ENCODE measurements at places on chromosomes 3 and 15.

DNA sequence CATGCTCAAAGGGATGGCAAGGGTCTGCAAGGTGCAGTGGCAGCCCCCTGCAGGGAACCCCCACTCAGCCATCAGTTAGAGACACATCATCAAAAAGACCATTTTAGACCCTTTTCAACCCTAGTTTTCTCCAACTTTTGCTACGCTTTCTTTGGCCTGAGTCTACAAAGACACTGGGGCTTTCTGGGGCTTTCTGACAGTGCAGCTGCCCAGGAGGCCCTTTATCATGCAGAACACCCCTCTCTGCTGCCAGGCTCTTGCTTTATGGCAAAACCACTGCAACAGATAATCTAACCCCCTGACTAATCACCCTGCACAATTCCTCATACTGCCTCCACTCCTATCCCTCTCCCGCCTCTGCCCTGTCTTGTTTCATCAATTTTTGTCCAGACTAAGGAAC is 2.4 kb downstream of the NMNAT3 start:
- no peak for DNase-seq

DNA sequence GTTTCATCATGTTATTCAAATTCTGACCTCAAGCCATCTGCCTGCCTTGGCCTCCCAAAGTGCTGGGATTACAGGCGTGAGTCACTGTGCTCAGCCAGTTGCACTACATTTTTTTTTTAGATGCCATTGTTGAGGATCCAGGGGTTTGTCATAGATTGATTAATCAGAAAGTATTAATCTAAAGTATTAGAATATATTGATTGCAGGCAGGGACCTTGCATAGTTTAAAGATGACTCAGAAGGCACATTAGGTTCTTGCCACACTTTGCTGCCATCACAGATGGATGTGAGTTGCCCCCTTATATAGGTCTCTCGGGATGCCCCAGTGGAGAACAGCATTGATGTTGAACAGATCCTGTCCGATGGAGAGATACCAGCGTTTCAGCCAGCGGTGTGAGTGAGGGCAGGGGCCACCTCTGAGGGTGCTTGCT is 41.1 kb downstream of the IGF1R start:
- DNase-seq, result no peak

- DNase-seq, result no peak
Measured at GRCh38 chr15:55912982-55913381, 80.4 kb downstream of the NEDD4 start.

DNA sequence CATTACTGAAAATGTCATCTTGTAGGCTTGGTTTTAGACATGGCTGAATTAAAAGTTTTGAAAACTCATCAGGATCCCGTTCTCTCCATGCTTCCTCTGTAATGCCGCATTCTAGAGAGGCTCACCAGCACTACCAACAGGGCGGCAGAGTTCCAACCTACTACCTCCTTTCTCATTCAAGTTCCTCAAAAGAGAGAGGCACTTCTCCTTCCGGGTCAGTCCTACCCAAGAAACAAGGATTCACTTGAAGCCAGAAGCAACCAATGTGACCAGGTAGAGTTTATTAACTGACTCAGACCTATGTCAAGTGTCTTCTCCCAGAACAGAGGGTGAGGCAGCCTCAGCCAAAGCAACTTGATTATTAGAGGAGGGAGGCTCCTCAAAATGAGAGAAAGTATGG is 59.8 kb upstream of the GYG1 start:
- DNase-seq, result no peak

GRCh38 chr3:87564438-87564837 is 288.1 kb upstream of the POU1F1 start:
- DNase-seq, result no peak

DNA sequence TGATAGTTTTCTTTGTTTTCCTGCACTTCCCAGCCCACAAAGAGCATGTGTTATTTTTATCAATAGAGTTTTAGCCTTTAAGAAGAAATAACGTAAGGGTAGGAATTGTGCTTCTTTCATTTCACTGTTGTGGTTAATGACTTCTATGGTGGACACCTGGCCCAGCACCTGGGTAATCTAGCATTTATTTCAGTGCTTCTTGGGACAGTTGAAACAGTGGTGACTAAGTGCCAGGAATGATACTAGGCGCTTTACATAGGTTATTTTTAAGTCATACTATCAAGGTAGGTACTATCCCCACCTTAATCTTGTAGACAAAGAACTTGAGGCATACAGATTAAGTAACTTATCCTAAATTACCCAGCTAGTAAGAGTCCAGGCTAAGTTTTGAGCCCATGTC is 243.8 kb downstream of the SOX2 start:
- DNase-seq, result no peak

DNA sequence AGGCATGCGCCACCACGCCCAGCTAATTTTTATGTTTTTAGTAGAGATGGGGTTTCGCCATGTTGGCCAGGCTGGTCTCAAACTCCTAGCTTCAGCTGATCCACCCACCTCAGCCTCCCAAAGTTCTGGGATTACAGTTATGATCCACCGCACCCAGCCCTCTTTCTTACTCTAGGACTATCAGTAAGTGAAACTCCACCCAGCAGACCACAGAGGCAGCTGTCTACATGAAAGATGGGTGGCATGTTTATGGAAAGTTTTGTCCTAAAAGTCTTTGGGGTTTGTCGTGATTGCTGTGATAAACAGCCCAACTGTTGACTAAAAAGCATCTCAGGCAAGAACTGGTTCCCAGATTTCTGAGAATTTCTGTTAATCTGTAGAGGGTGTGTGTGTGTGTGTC is 10.9 kb downstream of the ARL6IP5 start:
- no peak for DNase-seq

DNA sequence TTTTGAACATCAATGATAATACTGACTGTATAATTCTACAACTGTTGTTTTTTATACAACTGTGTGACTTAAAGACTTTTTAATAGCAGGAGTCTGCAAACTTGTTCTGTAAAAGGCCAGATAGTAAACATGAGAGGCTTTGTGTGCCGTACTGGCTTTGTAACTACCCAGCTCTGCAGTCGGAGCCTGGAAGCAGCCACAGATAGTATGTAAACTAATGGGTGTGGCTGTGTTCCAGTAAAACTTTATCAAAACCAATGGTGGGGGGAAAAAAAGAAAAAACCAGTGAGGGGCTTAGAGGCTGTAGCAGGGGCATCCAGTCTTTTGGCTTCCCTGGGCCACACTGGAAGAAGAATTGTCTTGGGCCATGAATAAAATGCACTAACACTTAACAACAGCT is 11.9 kb downstream of the ASB7 start:
- DNase-seq, result no peak

GRCh38 chr3:28799084-28799483 is 450.5 kb upstream of the AZI2 start:
- no peak for DNase-seq

GRCh38 chr15:67043939-67044771 is 21.2 kb upstream of the SMAD3 start:
- no peak for DNase-seq

DNA sequence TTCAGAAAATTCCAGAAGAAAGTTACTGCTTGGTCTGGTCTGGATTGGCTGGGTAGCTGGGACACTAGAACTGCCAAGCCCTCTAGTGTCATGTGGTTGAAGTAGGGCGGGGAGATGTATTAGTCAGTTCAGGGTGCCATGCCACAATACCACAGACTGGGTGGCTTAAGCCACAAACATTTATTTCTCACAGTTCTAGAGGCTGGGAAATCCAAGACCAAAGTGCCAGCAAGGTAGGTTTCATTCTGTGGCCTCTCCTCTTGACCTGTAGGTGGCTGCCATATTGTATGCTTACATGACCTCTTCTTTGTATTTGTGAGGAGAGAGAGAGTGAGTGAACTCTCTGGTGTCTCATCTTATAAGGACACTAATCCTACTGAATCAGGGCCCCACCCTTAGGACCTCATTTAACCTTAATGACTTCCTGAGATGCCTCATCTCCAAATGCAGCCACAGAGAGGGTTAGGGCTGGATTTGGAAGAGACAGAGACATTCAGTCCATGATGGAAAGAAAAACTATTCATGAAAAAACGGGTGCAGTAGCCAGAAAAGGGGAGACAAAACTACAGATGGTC is 18.1 kb upstream of the ZSCAN2 start:
- DNase-seq, result no peak

GRCh38 chr15:65919353-65919752 is 50.1 kb downstream of the RAB11A start:
- DNase-seq, result no peak

GRCh38 chr15:100973351-100974111 is 54.4 kb downstream of the LRRK1 start:
- DNase-seq, result no peak

GRCh38 chr3:22862111-22862510 is 341.0 kb upstream of the UBE2E2 start:
- no peak for DNase-seq

GRCh38 chr15:101558221-101558941 is 68.9 kb upstream of the PCSK6 start:
- no peak for DNase-seq

GRCh38 chr3:195001961-195002861 is 268.7 kb downstream of the XXYLT1 start:
- no peak for DNase-seq

- no peak for DNase-seq
Measured at GRCh38 chr3:194121891-194122631, 13.9 kb upstream of the HES1 start.

GRCh38 chr3:134404366-134404885 is 30.2 kb upstream of the AMOTL2 start:
- DNase-seq, result no peak

GRCh38 chr3:49802719-49803464 is at the start of gene INKA1:
INKA1 (plus strand) TSS chr3:49803261; CDS start chr3:49803393, 132 bp downstream.
- DNase-seq, result peak; percentile 78

DNA sequence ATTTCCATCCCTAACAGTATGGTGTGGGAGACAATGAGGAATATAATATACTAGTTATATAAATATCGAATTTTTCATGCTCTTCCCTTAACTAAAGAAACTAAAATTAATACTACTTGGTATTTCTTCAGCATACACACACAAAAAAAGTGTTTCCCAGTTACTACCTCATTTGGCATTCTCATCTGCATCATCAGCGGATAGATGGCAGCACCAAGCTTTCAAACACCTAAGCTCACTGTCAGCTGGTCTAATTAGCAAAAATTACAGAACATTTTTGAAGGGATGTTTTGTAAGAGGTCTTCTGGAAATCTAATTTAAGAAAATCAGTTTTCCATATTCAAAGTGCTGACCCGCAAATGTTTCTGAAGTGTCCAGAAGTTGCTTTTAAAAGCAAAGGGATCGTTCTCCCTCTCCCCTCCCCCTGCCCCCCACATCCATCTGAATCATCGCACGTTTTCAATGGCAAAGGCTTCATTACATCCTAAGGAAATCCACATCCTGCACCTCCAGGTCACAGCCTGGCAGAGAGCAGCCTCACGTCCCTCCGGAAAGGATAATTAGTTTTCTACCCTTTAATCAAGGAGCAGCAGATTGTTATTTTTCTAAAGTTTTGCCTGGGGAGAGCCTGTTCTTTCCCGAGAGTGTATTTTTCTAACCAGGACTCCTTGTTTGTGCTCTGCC is 86.1 kb upstream of the SPATA12 start:
- DNase-seq, result no peak

DNA sequence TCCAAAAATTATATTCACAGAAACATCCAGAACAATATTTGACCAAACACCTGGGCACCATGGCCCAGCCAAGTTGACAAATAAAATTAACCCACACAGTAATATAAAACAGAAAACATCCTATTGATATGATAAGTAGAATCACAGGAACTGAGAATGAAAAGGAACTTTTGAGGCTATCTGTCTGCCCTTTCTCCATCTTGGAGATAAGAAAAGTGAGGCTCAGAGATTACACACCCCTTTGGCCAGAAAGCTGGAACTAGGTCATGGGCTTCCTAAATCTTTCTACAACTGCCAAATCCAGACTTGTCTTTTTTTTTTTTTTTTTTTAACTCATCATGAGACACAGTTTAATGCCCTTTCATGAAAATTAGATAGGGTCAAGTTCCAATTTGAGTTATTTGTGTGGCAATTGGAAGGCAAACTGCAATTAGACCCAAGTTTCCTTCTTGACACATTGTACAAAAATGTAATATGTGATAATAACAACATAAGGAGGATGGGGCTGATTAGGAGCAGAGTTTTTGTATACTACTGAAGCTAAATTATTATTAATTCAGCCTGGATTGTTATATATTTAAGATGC is 137.2 kb downstream of the RPL22L1 start:
- DNase-seq, result no peak

GRCh38 chr3:175731543-175731942 is 872.4 kb downstream of the NAALADL2 start:
- DNase-seq, result no peak

GRCh38 chr3:133644768-133645167 is 17.0 kb downstream of the TOPBP1 start:
- no peak for DNase-seq

DNA sequence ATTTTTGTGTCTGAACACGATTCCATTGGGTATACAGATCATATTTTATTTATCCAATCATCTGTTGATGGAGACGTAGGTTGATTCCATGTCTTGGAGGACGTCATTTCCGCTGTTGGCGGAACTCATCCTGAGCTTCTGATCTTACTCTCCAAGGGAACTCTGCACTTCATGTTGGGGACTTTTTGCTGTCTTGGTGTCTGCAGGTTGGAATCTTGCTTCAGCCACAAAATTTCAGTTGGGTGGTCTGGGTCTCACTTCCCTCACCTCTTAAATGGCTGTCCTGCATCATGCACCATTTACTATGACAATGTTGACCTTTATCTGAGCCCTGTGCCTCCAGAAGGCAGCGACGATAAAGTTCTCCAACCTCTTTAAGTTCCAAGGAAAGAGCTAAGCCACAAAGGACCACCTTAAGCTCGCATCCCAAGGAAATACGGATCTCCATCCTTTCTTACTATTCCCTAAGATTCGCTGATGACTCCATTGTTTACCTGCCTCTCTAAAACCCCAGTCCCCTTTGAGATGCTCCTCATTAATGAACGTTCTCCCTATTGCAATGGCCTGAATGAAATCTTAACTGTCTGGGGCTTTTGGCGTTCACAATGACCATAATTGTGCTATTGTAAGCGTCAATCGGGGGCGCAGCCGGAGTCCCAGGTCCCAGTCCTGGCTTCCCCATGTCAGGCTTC is 23.1 kb upstream of the RNU6-1 start:
- no peak for DNase-seq

DNA sequence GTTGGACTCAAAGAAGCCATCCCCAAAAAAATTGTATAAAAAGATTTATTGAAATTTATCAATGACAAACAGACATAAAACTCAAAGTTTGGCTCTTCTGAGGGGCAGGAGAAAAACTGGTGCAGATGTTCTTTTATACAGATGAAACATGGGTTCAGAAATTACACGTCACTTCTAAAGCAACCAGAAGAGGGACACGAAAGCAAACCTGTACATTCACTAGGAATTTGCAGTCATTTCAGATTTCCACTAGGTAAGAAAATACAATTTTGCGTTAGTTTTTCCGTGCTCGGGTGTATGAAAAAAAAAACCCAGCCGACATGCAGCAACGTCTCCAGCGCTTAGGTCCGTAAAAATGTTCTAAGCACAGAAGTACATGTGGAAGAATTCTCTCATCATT is 41.8 kb downstream of the ANP32A start:
- DNase-seq, result no peak
